ENCODE measurements at places on chromosomes 11 and 22.

DNA sequence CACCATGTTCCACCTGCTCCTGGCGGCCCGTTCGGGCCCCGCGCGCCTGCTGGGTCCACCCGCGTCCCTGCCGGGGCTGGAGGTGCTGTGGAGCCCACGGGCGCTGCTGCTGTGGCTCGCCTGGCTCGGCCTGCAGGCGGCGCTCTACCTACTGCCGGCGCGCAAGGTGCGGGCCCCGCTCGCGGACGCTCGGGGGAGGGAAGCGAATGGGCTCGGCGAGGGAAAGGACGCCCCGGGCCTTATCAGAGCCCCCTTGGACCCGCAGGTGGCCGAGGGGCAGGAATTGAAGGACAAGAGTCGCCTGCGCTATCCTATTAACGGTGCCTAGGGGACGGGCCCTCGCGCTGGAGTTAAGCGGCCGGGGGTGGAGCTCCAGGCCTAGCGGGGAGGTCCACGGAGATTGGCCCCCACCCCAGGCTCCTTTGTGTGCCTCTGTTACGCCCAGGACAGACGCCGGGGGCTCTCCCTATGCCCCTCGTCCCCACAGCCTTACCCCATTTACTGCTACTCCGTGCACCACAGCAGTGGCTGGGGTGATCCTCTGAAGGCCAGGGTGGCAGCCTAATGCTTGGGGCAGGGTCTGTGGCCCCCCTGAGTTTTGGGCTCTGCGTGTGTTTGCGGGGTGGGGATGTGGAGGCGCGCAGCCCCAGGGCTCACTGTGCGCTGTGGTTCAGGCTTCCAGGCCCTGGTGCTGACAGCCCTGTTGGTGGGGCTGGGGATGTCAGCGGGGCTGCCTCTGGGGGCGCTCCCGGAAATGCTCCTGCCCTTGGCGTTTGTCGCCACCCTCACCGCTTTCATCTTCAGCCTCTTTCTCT is 1.1 kb downstream of the TM7SF2 start:
- DNase-seq = peak; percentile 64

DNA sequence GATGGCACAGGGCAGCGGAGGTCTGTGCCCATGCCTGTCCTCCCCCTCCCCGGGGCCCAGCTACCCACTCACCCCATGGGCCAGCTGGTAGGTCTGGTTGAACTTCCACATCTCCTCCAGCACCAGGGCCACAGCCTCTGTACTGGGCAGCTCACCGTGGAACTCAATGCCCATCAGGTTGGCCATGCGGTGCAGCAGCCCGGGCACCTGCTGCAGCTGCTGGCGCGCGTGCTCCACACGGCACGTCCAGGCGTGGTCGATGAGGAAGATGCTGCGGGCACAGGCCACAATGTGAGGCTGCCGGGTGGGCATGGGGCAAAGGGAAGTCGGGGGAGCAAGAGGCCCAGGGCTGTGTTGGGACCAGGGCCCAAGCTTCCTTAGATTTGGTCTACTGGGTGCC is 6.3 kb downstream of the TTLL12 start:
- DNase-seq = no peak

DNA sequence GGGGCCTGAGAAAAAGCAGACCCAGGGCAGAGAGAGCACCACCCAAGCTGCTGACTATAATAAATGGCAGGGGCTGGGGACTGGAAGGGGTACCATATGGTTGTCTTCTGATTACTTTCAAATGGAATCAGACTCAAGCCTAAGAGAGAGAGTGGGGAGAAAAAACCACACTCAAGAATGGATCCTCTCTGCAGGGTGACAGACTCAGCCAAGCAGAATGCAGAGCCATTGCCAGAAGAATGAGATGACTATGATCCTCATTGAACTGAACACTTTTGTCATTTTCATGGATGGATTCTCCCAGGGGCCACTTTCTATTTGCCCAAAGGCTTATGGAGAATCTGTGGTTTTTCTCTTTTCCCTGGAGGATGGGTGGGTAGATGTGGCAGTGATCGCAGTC is 8.7 kb downstream of the UBASH3B start:
- no peak for DNase-seq

- DNase-seq = no peak
Observed at GRCh38 chr11:65811764-65812475, 21.8 kb upstream of the SNX32 start.

DNA sequence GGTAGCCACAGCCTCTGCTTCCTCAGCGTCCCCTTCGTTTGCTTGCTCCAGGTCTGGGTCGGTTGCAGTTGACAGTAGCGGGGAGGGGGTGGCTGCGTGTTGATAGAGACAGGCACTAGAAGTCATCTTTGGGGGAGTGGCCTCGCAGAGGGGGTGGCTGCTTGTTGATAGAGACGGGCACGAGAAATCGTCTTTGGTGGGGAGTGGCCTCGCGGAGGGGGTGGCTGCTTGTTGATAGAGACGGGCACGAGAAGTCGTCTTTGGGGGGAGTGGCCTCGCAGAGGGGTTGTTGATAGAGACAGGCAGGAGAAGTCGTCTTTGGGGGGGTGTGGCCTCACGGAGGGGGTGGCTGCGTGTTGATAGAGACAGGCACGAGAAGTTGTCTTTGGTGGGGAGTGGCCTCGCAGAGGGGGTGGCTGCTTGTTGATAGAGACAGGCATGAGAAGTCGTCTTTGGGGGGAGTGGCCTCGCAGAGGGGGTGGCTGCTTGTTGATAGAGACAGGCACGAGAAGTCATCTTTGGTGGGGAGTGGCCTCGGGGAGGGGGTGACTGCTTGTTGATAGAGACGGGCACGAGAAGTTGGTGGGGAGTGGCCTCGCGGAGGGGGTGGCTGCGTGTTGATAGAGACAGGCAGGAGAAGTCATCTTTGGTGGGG is 328.3 kb downstream of the TBC1D22A start:
- DNase-seq = peak; percentile 87

- no peak for DNase-seq
Observed at GRCh38 chr22:19943082-19944026, 1.7 kb upstream of the TXNRD2 start.

DNA sequence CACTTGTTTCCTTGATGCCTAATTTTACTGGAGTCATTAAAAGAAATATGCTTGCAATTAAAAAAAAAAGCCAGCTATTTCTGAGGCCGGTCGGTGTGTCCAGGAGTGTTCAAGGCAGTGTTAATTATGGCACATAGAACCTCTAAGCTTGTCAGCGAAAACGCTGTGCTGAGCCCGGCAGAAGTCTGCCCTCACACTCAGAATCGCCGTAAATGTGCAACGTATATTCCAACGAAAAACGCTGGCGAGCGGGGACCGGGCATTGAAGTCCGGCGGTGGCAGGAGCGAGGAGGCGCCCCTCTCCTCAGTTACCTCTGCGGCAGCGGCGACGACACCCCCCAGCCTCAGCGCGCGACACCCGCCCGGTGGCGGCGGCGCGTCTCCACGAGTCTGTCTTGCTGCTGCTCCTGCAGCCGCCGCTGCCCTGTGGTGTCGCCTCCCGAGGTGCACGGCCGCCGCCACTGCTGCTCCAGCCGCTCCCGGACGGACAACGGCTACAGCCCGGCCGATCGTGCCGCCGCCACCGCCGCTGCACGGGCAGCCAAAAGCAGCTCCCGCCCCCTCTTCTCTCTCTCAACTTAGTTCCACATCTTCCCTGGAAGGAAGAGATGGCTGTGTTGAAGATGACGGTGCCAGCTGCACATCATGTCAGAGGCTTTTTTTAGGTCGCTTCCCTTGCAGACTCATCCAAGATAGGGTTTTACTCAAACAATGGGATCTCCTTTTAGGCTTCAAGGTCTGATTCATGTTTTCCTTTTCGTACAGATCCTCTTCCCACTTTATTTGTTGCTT is 56.0 kb downstream of the JAM3 start:
- DNase-seq = no peak

DNA sequence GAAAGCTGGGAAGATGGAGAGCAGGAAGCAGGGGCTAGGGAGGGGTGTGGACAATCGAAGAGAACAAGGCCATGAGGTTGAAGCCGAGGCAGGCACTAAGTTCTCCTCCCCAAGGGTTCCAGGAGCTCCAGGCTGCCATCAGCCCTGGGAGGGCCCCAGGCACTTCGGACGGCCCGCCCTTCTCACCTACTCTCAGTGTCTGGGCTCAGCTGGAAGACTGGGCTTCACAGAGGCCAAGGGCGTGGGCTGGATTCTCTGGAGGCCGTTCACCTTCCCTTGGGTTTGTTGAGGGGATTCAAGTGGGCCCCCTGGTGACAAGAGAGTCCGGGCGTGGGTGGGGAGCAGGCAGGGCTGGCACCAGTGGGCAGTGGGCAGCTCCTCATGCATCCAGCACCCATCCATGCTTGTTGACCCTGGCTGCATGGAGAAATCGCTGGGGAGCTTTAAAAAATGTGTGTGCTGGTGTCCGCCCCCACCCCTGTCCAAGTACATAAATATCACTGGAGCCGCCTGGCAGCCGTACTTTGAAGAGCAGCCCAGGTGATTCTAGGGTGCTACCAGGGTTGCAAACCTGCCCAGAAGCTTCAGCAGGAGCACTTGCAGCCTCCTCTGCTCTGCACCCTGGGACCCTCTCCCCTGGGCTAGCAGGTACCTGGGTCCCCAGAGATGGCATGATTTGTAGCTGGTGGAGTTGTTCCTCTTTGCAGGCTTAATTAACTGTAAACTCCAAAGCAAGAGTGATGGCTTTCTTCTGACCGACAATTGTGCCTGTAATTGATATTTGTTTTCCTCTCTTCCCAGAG is 74.3 kb downstream of the RTL6 start:
- no peak for DNase-seq

GRCh38 chr11:33001751-33002542 is 13.7 kb upstream of the DEPDC7 start:
- DNase-seq = no peak

GRCh38 chr11:61297746-61298145 is 2.6 kb upstream of the VWCE start:
- DNase-seq = no peak

DNA sequence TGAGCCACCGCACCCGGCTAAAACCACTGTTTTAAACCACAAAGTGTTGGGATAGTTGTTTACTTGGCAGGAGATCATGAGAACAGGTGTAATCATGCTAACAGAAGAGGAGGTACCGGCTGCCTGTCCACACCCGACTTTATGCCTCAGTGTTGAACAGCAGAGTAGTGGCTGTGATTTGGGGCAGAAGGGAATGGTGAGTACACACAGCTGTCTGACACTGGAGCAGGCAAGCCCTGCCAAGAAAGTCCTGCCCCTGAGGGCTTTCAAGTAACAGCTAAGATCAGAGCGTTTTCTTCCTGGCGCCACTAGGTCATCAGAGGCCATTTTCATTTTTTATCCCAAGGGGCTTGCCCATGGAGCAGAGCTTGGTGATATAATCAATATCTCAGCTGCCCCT is 8.1 kb downstream of the CDKN1C start:
- DNase-seq = no peak

DNA sequence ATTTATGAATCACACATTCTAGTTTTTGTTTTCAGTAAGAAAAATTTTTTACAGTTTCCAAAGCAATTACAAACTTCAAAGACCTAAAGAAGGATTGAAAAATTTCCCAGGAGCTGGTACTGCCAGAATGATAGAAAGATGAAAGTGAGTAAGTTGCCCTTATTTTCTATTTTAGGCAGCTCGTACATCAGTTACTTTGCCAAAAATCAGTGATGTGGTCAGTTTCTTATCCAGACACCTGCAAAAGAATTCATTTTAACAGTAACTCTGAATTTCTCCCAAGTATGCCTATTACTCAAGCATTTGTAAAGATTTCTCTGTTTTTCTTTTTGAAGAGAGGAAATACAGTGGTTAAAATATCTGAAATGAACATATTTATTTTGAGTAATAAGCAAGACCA is 976.3 kb upstream of the RAG2 start:
- no peak for DNase-seq

- DNase-seq = no peak
Observed at GRCh38 chr22:38732251-38732815, 23.5 kb downstream of the SUN2 start.

DNA sequence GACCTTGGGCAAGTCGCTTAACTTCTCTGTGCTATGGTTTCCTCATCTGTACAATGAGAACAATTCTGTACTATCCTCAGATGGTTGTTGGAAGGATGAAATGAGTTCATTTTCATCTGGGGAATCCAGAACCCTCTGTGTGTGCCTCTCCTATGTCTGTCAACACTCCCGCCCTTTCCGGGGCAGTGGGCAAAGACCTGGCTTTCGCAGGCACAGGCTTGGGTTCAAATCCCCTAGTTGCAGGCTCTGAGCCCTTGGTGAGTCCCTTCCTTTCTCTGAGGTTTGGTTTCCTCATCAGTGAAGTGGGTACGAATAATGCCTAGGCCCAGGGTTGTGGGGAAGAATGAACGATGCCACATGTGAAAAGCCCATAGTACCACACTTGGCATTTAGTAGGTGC is 6.0 kb downstream of the PNPLA5 start:
- no peak for DNase-seq

GRCh38 chr11:130897262-130898182 is 18.8 kb downstream of the SNX19 start:
- DNase-seq = no peak

DNA sequence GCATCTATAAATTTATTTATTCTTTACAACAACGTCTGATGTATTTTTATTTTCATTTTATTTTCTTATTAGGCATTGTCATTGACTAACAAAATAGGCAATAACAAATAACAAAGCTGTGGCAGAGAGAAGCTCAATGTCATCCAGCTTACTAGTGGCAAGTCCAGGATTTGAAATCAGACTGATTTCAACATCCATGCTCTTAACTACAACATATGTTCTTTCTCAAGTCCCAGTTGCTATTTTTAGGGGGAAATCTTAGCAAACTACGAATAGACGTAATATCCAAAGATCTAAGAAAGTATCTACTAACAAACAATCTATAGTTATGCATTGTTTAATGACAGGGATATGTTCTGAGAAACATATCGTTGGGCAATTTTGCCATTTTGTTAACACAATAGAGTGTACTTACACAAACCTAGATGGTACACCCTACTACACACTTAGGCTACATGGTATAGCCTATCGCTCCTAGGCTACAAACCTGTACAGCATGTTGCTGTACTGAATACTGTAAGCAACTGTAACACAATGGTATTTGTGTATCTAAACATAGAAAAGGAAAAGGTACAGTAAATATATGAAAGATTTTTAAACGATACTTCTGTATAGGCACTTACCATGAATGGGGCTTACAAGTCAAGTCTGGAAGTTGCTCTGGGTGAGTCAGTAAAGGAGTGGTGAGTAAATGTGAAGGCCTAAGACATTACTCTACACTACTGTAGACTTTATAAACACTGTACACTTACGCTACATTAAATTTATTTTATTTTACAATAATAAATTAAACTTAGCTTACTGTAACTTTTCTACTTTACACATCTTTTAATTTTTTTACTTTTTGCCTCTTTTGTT is 151.3 kb downstream of the DLG2 start:
- DNase-seq = no peak

DNA sequence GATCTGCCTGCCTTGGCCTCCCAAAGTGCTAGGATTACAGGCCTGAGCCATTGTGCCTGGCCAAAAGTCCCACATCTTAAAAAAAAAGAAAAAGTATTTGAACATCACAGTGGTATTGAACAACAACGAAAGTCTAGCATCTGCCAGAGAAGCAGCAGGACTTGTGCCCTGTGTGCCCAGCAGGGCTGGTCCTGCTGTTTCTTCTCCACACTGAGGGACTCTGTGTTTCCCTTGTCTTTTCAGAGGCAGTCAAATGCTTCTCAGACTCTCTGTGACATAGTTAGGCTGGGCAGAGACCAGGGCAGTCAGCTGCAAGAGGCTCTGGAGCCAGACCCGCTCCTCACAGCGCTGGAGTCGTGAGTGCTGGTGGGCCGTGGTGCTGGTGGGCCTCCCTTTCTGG is 56.2 kb downstream of the SBF1 start:
- no peak for DNase-seq

GRCh38 chr11:102395720-102396393 is 48.8 kb downstream of the BIRC2 start:
- no peak for DNase-seq

- no peak for DNase-seq
Observed at GRCh38 chr11:120904116-120904515, 119.8 kb upstream of the TBCEL start.

GRCh38 chr11:7422544-7423331 is 62.6 kb upstream of the OLFML1 start:
- DNase-seq = no peak
